ENCODE measurements at places on chromosomes 6 and 20. TPM values are rescaled to one million over a fixed set of nuclear protein-coding genes. Genes with fewer than 3 reads are reported as not detected.

DNA sequence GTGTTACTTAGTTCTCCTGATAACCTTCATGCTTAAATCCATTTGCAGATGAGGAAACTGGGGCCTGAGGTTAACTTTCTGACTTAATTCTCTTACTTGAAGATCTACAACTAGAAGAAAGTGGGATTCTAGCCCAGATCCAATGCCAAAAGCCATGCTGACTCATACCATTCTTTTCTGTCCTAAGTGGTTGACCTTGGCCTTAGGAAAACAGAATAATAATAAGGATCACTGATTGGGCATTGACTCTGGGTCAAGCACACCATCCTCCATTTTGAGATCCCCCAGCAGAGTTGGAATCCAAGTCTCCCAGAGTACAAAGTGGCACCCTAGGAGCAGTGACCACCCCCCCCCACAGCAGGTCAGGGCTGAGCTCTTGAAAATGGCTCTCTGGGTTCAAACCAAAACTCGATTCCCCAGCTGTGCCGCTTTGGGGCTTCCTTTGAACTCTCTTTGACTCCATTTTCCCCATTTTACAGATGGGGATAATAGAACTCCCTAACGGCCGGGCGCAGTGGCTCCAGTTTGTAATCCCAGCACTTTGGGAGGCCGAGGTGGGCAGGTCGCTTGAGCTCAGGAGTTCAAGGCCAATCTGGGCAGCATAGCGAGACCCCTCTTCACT, 12.8 kb upstream of the ZNF217 start:
- no peak for DNase-seq

Gene VNN1
- 2.8 TPM for total RNA-seq

Gene EFCAB8
- not detected for total RNA-seq

Gene FRMD1
- not detected for total RNA-seq

Gene SLC52A3
- 10.9 TPM for total RNA-seq

- no peak for DNase-seq
Measured at GRCh38 chr20:45433316-45433715, 17.4 kb downstream of the PIGT start.

GRCh38 chr6:46781478-46782378, 11.5 kb upstream of the MEP1A start:
- DNase-seq: no peak

GRCh38 chr6:36650848-36651478, 27.6 kb upstream of the CDKN1A start:
- no peak for DNase-seq
